ENCODE measurements at places on chromosomes 5 and 9. TPM values are rescaled to one million over a fixed set of nuclear protein-coding genes. Genes with fewer than 3 reads are reported as not detected.

DNA sequence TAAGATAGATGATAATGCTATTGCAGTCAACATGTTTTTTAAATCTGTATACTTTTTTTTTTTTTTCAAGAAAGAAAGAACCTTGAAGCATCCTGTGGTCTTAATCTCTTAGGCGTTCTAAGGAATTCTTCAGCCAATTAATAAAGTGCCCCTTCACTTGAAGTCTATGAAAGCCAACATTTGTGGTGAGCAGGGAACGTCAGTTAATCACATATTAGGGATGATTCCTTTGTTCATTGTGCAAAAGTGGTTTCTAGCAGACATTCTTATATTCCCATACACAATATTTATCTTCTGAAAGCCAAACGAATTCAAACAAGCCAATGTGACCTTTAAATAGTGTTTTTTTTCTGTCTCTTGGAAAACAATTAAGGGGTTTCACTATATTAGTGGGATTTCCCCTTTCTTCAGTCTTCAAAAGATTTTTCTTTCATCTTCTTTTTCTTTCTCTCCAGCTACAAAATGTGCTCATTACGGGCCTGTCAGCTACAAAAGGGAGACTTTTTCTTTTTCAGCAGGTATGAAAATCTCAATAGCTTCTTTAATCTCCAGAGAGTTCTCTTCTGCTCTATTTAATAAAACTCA is 40.1 kb downstream of the TMEM167A start:
- no peak for DNase-seq

DNA sequence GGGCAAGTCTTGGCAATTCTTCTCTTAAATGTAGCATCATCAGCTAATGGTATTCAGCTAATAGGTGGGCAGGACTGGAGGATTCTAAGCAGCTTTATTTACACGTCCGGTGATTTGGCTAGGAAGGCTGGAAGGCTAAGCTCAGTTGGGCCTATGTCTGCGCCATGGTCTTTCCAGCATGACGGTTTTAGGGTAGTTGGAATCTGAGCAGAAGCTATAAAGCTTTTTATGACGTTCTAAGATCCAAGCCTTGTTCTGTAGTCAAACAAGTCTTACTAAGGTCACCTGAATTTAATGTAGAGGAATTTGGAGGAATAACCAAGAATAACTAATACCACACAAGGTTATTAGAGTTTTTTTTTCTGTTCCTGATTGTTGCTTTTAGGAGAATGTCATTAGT is 66.2 kb downstream of the CDC42SE2 start:
- DNase-seq, result no peak

GRCh38 chr9:137610944-137611343 is 5.5 kb downstream of the ARRDC1 start:
- no peak for DNase-seq

DNA sequence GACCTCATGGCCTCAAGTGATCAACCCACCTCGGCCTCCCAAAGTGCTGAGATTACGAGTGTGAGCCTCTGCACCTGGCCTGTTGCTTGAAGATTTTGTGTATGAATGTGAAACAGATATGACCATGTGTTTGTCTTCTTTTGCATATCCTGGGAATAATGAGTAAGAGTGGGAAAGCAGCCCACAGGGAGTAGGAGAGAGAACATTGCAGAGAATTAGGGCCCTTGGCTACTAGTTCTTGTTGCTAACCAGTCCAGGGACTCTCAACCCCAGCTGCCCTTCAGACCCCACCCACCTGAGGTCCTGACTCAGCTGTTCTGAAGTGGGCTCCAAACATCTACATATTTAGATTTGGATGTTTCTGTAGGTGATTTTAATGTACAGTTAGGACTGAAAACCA is 125.5 kb downstream of the MTX3 start:
- DNase-seq, result no peak

GRCh38 chr5:96200641-96201040 is 232.4 kb downstream of the PCSK1 start:
- no peak for DNase-seq

GRCh38 chr9:114911167-114911821 is 19.1 kb downstream of the TNFSF8 start:
- DNase-seq, result no peak

Gene IL3
- not detected for total RNA-seq

Gene CCDC192
- not detected for total RNA-seq

Gene SMIM3
- 52.4 TPM for total RNA-seq

DNA sequence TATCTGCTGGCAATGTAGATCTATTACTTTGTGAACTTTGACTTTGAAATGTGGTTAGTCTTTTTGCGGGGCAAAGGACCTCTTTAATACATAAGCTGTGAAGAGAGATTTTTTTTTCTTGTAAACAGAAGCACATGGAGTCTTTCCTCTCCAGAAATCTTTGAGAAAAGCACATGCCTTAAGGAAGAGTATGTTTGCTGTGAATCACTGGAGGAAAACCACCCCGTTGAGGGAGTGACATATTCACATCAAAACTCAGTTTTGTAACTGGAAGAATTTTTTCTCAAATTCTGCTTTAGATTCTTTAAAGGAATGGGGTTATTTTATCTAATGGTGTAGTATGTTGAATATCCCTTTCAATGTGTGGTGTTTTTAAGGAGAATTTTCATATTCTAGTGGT is 3.5 kb downstream of the DMRT3 start:
- DNase-seq, result no peak

DNA sequence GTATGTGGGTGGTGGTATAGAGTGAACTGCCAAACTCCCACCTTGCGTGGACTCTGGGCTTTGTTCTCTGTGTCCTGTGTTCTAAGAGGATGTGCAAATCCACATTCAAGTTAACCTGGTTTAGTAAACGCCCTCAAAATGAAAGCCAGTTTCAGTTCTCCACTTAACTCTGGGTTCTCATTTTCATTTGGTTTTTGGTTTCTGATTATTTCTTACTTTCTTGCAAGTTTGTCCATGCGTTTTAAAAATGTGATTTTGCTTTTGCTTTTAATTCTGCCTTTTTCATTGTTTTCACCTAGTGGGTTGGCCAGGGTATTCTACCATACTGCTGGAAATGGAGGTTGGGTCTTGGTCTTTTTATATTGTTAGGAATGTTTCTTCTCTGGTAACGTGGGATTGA is 38.2 kb downstream of the GALNT10 start:
- no peak for DNase-seq

- DNase-seq, result no peak
Measured at GRCh38 chr9:107919263-107919662, 429.7 kb upstream of the KLF4 start.

Gene IQGAP2
- total RNA-seq, result 19.8 TPM
